ENCODE measurements at places on chromosomes 5 and 9.

GRCh38 chr5:56659971-56660370, 155.4 kb upstream of the MAP3K1 start:
- DNase-seq: no peak

DNA sequence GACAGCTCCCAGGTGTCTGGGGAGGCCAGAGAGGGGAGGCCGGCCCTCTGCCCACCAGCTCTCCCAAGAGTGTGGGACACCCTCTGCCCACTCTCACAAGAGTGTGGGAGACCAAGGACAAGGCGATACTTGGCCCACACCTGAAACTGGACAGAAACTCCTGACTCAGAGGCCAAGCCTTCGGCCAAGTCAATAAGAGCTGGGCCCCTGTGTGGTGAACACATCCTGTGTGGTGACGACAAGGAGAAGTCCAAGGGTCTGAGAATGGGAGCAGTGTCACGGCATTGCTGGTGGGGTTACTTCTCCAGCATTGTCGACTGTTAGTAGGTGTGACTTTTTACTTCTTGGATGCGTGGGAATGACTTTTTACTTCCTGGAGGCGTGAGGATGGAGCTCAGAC, 14.6 kb upstream of the F2RL1 start:
- no peak for DNase-seq

DNA sequence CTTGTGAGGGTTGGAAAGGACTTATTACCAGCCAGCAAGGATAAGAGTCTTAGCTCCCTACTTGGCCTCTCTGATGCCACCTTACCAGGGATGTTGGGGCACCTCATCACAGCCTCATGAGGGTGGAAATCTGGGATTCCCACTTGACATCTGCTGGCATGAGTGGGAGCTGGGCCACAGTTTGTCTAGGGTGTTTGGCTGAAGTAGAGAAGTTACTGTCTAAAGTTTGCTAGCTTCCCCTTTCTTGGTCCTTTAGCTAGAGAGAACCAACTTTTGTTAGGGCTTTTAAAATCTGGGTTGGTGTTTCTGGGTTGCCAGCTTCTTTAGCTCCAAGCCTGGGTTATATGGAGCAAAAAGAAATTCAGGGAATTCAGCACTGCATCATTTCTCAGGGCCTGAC, 57.5 kb upstream of the GNA14 start:
- no peak for DNase-seq

GRCh38 chr5:31157720-31158119, 35.8 kb upstream of the CDH6 start:
- no peak for DNase-seq

DNA sequence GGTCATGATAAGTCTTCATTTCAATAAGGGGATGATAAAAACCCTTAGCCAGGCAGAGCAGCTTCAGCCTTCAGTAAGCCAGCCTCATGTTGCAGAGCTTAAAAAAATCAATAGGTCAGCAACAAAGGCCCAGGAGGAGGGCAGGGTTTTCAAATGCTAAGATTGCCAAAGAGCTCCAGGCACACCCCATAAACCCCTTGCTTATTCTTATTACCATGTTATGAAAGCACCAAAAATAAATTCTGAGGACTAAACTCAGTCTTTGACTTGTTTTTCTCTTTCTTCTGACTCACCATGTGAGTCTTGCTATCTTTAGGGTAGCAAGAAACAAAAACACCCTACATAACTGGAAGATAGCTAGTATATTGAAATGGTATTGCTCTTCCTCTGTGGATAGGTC, 317.1 kb downstream of the KCTD16 start:
- no peak for DNase-seq

All from activated naive CD8-positive, alpha-beta T cell treated with anti-CD3 and anti-CD28 coated beads for 36 hours (primary cell).